ENCODE measurements at places on chromosomes 12 and 14. TPM values are rescaled to one million over a fixed set of nuclear protein-coding genes. Genes with fewer than 3 reads are reported as not detected.

DNA sequence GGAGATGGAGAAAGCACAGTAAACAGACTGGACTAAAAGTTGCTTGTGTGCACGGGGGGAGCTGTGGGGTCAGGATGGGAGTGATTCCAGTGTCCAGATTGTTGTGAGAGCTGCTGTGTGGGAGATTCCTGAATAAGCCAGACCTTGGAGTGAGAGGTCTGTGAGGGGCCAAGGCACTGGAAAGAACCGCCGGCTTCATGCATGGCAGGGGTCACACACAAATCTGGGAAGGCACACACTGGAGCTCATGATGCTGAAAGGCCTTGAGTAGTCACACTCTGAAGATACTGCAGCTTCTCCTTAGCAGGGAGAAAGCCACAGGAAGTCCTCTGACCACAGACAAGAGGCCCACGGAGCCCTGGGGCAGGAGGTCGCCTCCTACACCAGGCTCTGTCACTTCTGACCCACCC lies 23.1 kb downstream of the ADCY6 start:
- no peaks in the 10 kb centered on the region for H3K4me1 ChIP-seq
- no peaks in the 10 kb centered on the region for H3K27me3 ChIP-seq
- peaks cover 10% of the 10 kb centered on the region for H3K36me3 ChIP-seq
- H3K4me3 ChIP-seq, result no peak overlapping the region

DNA sequence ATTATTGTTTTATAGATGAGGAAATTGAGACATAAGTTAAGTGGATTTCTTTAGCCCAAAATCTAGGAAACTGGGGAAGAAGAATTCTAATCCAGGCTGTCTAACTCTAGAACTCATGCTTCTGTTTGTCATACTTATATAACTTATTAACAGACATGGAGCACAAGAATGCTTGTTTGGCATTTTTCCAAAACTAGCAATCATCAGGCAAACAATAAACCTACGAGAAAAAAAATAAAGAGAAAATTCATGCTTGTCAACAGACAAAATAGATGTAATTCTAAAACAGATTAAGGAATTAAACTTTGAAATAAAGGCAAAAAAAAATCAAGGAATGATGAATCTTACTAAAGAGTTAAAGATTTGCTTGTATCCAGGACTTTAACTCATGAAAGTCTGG lies 103.1 kb downstream of the METTL25 start:
- H3K4me3 ChIP-seq, result no peak overlapping the region
- H3K27ac ChIP-seq, result no peak overlapping the region
- H3K36me3 ChIP-seq, result peaks cover 5% of the 10 kb centered on the region
- H3K4me1 ChIP-seq, result no peaks in the 10 kb centered on the region
- no peaks in the 10 kb centered on the region for H3K27me3 ChIP-seq
- no peak for DNase-seq

DNA sequence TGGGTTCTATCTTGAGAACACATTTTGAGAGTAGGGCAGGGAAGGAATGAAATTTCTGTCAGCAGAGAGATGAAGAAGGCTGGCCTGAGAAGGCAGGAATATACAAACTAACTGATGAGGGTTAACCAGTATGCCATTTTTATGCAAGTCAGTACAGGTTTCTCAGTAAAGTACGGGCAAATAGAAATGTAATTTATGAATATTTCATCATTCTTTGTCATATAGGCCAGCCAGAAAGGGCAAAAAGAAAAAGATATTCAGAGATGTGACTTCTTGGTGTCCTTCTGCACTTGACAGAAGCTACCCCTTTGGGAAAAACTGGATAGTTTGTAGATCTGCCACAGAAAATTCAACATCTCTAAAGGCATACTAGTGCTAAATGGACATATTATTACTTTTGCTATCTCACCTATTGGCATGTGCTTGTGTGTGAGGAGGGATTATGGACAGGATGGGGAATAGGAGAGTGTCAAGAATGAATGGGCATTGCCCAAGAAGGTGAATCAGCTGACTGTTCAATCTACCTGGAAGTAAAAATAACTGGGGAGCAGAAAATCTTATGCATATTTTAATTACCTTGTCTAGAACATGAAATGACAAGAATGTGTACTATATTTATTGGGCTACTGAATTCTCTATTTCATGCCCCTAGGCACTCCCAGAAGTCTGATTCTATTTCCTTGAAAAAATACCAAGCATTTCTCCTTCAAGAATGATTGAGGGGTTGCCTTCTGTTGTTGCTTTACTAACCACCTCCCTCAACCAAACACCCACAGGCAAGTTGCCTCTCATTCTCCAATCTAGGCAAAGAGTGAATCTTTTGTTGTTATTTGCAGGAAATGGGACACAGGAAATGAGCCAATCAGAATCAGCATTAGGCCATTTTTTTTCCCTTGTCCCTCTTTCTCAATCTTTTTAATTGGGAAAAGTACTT lies 175.1 kb upstream of the SLC38A2 start:
- H3K4me1 ChIP-seq, result no peaks in the 10 kb centered on the region
- no peaks in the 10 kb centered on the region for H3K36me3 ChIP-seq
- H3K27me3 ChIP-seq, result no peaks in the 10 kb centered on the region
- H3K4me3 ChIP-seq, result no peak overlapping the region
- no peak for DNase-seq

GRCh38 chr14:39342768-39343167 lies 89.5 kb downstream of the FBXO33 start:
- no peak overlapping the region for H3K27ac ChIP-seq
- DNase-seq, result no peak
- H3K4me1 ChIP-seq, result no peaks in the 10 kb centered on the region
- H3K4me3 ChIP-seq, result no peak overlapping the region

DNA sequence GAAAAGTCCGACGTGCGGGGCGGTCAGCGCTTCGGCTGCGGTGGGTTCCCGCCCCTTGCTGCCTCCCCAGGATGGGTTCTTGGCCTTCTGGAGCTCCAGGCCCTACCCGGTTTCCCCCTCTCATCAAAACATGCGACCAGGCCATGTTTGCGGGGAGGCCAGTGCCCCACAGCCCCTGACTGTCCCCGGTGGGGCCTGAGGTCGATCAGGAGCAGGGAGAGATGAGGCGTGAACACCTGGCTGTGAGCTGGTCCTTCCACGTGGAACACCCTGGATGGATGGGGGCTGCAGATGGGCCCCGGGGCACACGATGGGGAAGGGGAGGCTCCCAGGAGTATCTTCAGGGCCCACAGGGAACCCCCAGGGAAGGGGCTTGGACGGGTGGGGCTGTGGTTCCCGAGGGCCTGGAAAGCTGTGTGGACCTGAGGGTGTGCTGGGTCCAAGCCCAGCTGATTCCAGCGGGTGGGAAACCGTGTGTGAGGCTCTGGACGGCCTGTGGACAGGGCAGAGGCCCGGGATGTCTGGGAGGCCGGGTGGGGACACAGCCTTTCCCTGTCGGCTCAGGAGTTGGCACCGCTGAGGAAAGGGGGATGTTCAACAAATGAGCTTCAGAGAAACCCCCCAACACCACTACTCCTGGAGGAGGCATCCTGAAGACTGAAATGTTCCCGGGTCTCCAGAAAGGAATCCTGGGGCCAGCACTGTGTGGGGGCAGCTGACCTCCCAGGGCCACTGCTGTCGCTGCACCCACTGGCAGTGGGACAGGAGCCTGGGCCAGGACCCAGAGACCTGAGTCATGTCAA lies 187.0 kb upstream of the C14orf180 start:
- H3K27ac ChIP-seq, result no peak overlapping the region
- no peaks in the 10 kb centered on the region for H3K4me1 ChIP-seq
- no peaks in the 10 kb centered on the region for H3K27me3 ChIP-seq
- H3K36me3 ChIP-seq, result no peaks in the 10 kb centered on the region

Gene TDP1
- total RNA-seq, result 10.6 TPM

Gene PRB2
- total RNA-seq, result not detected

Gene C1QL4
- total RNA-seq, result not detected

Gene WASHC4
- total RNA-seq, result 37.6 TPM
